Muscle of arm (tissue), 14 donors: ENCODE measurements at places on chromosomes 11 and 22. TPM values are rescaled to one million over a fixed set of nuclear protein-coding genes. Genes with fewer than 3 reads are reported as not detected.

NRXN2 gene
- polyA plus RNA-seq: 26.0 TPM

CCDC116 gene
- 0.53 TPM for polyA plus RNA-seq

- no peak for DNase-seq
Measured at GRCh38 chr11:38884145-38884865, 2286.3 kb upstream of the RAG2 start.

DNA sequence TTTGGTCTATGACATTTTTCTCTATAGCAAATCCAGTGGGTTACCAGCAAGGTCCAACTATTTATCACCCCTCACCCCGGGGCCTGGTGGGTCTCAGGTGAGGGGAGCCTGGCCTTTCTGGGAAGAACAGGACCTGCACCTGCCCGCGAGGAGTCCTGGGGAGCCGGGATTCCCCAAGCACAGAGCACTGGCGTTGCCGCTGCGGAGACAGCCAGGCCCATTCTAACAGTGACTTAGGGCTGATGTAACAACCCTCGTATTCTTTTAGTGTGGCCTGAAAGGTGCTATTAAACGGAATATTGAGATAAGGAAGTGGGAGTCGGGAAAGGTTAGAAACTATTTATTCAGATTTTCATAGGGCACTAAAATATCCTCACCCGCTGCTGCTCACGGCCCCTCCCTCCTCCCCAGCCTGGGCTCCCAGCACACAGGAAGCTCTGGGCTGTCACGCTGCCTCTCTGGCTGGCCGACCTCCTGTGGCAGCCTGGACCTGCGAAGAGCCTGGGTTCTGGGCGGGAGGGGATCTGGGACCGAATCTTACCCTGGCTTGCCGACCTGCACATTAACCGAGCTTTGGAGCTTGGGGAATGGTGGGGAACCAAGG is 141.2 kb downstream of the MIAT start:
- DNase-seq: no peak
